ENCODE measurements at places on chromosomes 11 and 22.

DNA sequence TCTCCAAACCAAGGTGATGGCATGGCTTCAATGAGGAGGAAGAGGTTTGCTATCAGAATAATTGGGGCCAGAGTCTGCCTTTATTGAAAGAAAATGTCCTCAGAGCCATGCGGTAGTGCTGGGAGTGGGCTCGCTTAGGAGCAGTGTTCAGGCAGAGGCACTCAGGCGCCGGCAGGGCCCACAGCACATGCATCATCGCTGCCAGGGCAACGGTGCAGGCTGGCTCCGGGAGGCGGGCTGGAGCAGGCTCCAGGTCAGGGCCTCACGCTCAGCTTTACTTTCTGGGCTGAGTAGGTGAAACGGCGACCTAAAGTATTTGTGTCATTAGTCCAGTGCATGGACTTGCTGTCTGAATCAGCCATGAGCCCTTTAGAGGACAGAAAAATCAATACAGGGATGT, 169.9 kb upstream of the CCDC90B start:
- no peak overlapping the region for H3K4me3 ChIP-seq
- H3K4me1 ChIP-seq, result no peaks in the 10 kb centered on the region
- H3K27ac ChIP-seq, result no peak overlapping the region

GRCh38 chr22:45966320-45966894, 10.6 kb downstream of the WNT7B start:
- peaks cover 10% of the 10 kb centered on the region for H3K4me1 ChIP-seq
- no peaks in the 10 kb centered on the region for H3K27me3 ChIP-seq
- no peak for DNase-seq
- H3K4me3 ChIP-seq, result no peak overlapping the region
- no peaks in the 10 kb centered on the region for H3K36me3 ChIP-seq
- H3K27ac ChIP-seq, result no peak overlapping the region

DNA sequence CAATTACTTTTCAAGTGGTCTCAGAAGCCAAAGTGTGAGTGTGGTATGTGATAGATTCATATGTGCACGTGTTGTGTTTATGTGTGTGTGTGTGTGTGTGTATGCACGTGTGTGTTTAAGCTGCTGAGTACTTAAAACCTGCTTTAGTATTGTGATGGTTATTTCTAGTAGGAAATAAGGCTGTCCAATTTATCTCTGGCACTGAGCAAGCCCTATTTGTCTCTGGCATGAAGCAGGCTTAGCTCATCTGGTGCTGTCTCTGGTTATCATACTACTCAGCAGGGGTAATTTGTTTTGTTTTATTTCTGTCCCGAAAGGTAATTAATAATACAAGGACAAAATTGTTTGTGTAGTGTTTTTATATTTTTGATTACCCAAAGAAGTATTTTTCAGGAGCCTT, 333.7 kb downstream of the FAT3 start:
- no peak overlapping the region for H3K27ac ChIP-seq
- no peaks in the 10 kb centered on the region for H3K36me3 ChIP-seq
- H3K27me3 ChIP-seq, result no peaks in the 10 kb centered on the region
- H3K4me3 ChIP-seq, result no peak overlapping the region

DNA sequence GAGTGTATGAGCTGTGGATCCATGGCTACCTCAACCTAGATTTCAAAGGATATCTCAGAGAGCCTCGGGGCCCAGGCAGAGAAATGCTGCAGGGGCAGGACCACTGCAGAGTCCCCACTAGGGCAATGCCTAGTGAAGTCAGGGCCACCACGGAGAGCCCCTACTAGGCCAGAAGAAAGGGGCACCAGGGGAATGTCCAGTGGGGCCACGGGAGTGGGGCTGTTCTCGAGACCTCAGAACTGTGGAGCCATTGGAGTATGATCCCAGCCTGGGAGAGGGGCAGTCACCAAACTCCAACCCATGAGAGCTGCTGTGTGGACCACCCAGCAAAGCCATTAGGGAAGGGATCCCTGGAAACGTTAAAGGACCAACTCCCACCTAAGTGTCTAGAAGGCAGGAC, 24.5 kb downstream of the RTL6 start:
- peaks cover 3% of the 10 kb centered on the region for H3K27me3 ChIP-seq
- H3K27ac ChIP-seq, result no peak overlapping the region

- no peak for DNase-seq
- H3K36me3 ChIP-seq, result no peaks in the 10 kb centered on the region
- no peaks in the 10 kb centered on the region for H3K4me1 ChIP-seq
- no peak overlapping the region for H3K27ac ChIP-seq
- no peak overlapping the region for H3K4me3 ChIP-seq
- H3K27me3 ChIP-seq, result no peaks in the 10 kb centered on the region
Measured at GRCh38 chr11:37503411-37504059, 905.5 kb upstream of the RAG2 start.

DNA sequence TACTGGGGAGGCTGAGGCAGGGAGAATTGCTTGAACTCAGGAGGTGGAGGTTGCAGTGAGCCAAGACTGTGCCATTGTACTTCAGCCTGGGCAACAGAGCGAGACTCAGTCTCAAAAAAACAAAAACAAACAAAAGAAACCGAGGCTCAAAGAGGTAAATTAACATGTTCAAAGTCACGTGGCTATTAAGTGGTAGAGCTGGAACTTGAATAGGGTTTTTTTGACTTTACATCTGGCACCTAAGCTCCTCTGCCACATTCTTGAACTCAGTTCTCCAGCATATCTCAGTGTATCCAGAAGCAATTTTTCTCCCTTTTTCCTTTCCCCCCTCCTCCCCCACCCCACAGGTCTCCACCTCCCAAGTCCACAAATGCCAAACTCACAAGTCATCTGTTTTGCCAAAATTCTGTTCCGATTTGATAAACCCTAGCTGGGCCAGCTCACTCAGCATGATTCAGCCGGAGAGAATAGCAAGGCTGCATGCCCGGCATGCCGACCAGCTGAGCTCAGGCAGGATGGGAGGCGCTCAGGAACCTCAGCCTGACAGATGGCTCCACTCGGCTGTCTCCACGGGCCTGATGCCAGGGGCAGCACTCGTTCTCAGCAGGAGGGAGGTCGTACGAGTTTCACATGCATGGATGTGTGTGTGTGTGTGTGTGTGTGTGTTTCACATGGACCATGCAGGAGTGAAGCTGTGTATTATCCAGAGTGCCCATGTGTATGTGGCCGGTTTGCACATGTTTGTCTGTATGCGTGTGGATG, 63.2 kb upstream of the RRAS2 start:
- no peak overlapping the region for H3K27ac ChIP-seq
- H3K4me1 ChIP-seq, result peaks cover 17% of the 10 kb centered on the region
- no peak overlapping the region for H3K4me3 ChIP-seq
- H3K36me3 ChIP-seq, result no peaks in the 10 kb centered on the region
- H3K27me3 ChIP-seq, result no peaks in the 10 kb centered on the region

- no peaks in the 10 kb centered on the region for H3K36me3 ChIP-seq
- no peak overlapping the region for H3K4me3 ChIP-seq
- no peaks in the 10 kb centered on the region for H3K4me1 ChIP-seq
- peaks cover 10% of the 10 kb centered on the region for H3K27me3 ChIP-seq
Measured at GRCh38 chr11:7239877-7240276, 11.8 kb upstream of the SYT9 start.

GRCh38 chr11:69253028-69253427, 40.9 kb upstream of the MYEOV start:
- H3K36me3 ChIP-seq, result no peaks in the 10 kb centered on the region
- H3K4me1 ChIP-seq, result no peaks in the 10 kb centered on the region
- no peak overlapping the region for H3K4me3 ChIP-seq
- no peak overlapping the region for H3K27ac ChIP-seq
- no peak for DNase-seq

- no peak overlapping the region for H3K4me3 ChIP-seq
- H3K27ac ChIP-seq, result no peak overlapping the region
- no peaks in the 10 kb centered on the region for H3K36me3 ChIP-seq
- no peaks in the 10 kb centered on the region for H3K4me1 ChIP-seq
- no peak for DNase-seq
- no peaks in the 10 kb centered on the region for H3K27me3 ChIP-seq
Measured at GRCh38 chr11:110986016-110986415, 259.5 kb upstream of the POU2AF2 start.

GRCh38 chr22:21865041-21865440, 2.4 kb downstream of the MAPK1 start:
- H3K27ac ChIP-seq, result no peak overlapping the region
- no peak overlapping the region for H3K4me3 ChIP-seq
- DNase-seq, result no peak
- H3K27me3 ChIP-seq, result no peaks in the 10 kb centered on the region
- peaks cover 62% of the 10 kb centered on the region for H3K4me1 ChIP-seq
- H3K36me3 ChIP-seq, result peaks cover 4% of the 10 kb centered on the region

- H3K36me3 ChIP-seq, result no peaks in the 10 kb centered on the region
- H3K4me3 ChIP-seq, result no peak overlapping the region
- no peaks in the 10 kb centered on the region for H3K4me1 ChIP-seq
- H3K27me3 ChIP-seq, result no peaks in the 10 kb centered on the region
Measured at GRCh38 chr11:133993107-133993506, 36.3 kb upstream of the IGSF9B start.

DNA sequence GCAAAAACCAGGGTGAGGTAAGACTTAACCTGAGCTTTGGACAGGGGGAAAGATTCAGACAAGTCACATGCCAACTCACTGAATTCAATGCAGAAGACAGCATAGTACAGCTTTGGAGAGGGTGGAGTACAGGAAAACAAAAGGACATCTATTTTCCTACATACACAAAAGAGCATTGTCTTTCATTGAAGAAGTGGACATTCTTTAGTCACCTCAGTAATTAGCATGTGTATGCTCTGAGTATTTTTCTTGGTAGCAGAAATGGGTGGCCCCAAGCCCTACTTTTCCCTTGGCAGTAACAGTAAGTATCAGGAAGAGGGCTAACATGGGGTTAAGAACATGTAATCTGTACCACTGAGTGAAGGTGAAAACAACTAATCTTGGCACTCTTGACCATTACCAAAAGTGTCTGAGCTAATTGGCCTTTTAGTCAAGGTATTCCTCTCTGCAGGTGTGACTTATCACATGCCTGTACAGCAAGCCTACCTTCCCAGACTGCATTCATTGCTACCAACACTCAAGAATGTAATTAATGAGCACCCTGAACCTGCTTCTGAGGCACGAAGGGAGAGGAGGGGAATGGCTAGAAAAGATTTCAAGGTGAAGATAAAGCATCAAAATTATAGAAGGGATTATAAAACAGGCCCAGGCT, 33.9 kb downstream of the SYTL2 start:
- no peaks in the 10 kb centered on the region for H3K27me3 ChIP-seq
- no peak overlapping the region for H3K4me3 ChIP-seq
- no peaks in the 10 kb centered on the region for H3K36me3 ChIP-seq
- DNase-seq, result no peak
- H3K27ac ChIP-seq, result no peak overlapping the region

DNA sequence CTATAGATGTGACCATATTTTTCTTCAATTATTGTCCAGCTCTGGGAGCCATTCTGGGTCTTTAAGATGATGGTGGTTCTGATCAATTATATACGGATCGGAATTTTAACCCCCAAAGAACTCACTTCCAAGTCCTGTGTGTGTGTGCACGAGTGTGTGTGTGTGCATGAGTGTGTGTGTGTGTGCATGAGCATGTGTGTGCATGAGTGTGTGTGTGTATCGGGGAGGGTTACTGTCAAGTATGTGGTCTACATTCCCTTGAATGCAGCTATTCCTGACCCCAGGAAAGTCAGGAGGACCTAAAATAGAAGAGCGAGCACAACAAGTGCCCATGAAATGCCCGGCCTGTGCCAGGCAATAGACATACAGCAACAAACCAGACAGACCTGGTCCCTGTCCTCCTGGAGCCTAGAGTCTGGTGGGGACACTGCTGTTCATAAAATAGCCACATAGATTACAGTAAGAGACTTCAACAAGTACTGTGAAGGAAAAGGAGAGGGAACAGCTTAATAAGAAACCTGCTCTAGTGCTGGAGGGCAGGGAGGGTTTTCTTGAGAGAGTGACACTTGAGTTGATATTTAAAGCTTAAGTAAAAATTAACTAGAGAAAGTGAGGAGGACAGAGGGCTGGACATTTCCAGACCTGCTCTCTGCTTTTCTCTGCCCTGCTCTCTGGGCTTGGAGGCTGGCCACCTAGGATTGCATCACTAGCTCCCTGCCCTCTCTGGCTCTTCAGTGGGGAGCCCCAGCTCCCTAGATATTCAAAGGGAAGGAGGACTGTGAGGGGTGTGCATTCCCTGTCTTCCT, 66.1 kb upstream of the SPON1 start:
- no peak overlapping the region for H3K27ac ChIP-seq
- H3K36me3 ChIP-seq, result no peaks in the 10 kb centered on the region
- peaks cover 10% of the 10 kb centered on the region for H3K4me1 ChIP-seq

- H3K36me3 ChIP-seq, result no peaks in the 10 kb centered on the region
- no peak for DNase-seq
- H3K4me1 ChIP-seq, result no peaks in the 10 kb centered on the region
- H3K27ac ChIP-seq, result no peak overlapping the region
- H3K4me3 ChIP-seq, result no peak overlapping the region
- no peaks in the 10 kb centered on the region for H3K27me3 ChIP-seq
Measured at GRCh38 chr11:33879375-33879774, 12.5 kb downstream of the LMO2 start.

- no peak for DNase-seq
- H3K27ac ChIP-seq, result no peak overlapping the region
- no peak overlapping the region for H3K4me3 ChIP-seq
Measured at GRCh38 chr11:106101819-106102218, 24.4 kb downstream of the AASDHPPT start.

GRCh38 chr11:69091638-69092165, 43.0 kb downstream of the TPCN2 start:
- DNase-seq, result no peak
- peaks cover 7% of the 10 kb centered on the region for H3K36me3 ChIP-seq
- no peak overlapping the region for H3K27ac ChIP-seq
- no peaks in the 10 kb centered on the region for H3K4me1 ChIP-seq
- no peak overlapping the region for H3K4me3 ChIP-seq

DNA sequence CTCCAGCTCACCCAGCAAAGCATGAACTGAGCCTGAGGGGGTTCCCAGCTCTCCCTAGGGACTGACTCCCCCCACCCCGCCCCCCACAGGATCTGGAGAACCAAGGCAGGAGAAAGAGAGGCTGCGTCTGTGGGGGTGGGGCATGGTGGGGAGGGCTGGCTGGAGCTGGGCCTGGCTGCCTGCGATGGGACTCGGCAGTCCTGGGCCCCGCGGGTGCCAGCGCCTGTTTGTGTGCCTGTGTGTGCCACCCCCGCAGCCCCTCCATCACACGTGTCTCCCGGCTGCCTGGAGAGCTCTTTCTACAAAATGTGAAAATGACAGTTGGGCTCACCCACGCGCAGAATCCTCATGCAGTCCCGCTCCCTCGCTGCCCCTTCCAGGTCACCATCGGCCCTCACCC, 46.8 kb downstream of the CACNA1I start:
- H3K36me3 ChIP-seq, result no peaks in the 10 kb centered on the region
- DNase-seq, result no peak
- H3K4me3 ChIP-seq, result no peak overlapping the region

GRCh38 chr11:126398296-126398695, 42.8 kb downstream of the ST3GAL4 start:
- H3K27ac ChIP-seq, result no peak overlapping the region
- H3K4me1 ChIP-seq, result no peaks in the 10 kb centered on the region
- no peaks in the 10 kb centered on the region for H3K27me3 ChIP-seq
